Naive thymus-derived CD8-positive, alpha-beta T cell (primary cell): ENCODE measurements at places on chromosomes 6 and 20. TPM values are rescaled to one million over a fixed set of nuclear protein-coding genes. Genes with fewer than 3 reads are reported as not detected.

Gene GDAP1L1
- total RNA-seq, result not detected

DNA sequence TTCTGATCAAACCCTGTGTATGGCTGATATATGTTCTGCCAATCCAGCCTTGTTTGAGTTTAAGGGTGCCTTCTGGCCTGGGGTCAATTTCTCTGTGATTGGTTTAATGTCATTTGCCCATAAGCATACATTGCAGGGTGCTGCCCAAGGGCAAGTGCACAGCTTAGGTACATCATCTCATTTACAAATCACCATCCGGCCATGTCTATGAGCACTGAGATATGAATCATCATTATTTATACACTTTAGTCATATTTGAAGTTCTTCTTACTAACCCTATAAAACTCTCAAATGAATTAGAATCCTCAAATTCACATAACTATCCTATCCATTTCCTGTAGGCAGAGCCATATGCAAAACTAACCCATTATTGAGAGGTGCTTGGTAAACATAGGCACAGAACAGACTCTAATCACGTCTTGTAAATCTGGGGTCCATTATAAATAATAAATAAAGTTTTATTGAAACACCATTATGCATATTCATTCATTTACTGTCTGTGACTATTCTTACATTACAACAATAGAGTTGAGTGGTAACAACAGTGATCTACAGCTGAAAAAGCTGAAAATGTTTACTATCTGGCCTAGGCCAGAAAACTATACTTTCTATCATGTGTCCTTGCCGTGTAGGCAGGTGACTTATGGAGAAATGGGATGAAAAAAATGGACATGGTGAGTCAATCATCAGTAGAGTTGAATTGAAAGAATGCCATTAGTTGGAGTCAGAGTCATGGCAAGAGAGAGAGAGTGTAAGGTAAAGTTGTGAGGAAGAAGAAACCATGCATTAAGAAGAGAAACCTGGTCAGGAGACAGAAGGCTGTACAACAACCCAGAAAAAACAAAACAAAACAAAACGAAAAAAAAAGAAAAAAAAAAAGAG, 25.0 kb downstream of the KCNQ5 start:
- no peaks in the 10 kb centered on the region for H3K27me3 ChIP-seq
- H3K36me3 ChIP-seq, result peaks cover 10% of the 10 kb centered on the region
- no peak overlapping the region for H3K4me3 ChIP-seq
- H3K4me1 ChIP-seq, result peaks cover 26% of the 10 kb centered on the region
- DNase-seq, result no peak

- no peaks in the 10 kb centered on the region for H3K27me3 ChIP-seq
- H3K4me1 ChIP-seq, result no peaks in the 10 kb centered on the region
- peaks cover 16% of the 10 kb centered on the region for H3K36me3 ChIP-seq
- DNase-seq, result no peak
- no peak overlapping the region for H3K27ac ChIP-seq
- no peak overlapping the region for H3K4me3 ChIP-seq
Observed at GRCh38 chr20:53972179-53972578, 98.2 kb downstream of the BCAS1 start.

DNA sequence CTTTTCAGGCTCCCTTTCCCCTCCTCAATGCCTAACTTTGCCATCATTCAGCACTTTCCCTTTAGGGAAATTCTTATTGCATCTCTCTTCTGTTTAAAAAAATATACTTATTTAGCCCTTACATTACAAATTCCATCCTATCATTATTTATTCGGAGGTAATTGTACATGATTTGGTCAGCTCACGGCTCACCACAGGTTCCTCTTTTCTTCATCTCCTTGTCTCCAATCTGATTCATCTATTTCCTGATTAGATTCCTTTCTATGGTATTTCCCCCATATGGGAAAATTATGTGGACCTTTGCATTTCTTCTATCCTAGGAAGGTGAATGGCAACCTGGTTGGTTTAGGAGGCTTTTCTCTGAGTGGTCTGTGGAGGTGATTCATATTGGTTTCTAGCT, 12.9 kb upstream of the EMILIN3 start:
- peaks cover 24% of the 10 kb centered on the region for H3K27me3 ChIP-seq
- no peaks in the 10 kb centered on the region for H3K36me3 ChIP-seq
- peaks cover 9% of the 10 kb centered on the region for H3K4me1 ChIP-seq
- DNase-seq, result no peak
- no peak overlapping the region for H3K27ac ChIP-seq
- H3K4me3 ChIP-seq, result no peak overlapping the region

- peaks cover 40% of the 10 kb centered on the region for H3K36me3 ChIP-seq
- DNase-seq, result no peak
- H3K4me1 ChIP-seq, result peaks cover 16% of the 10 kb centered on the region
- H3K27ac ChIP-seq, result no peak overlapping the region
Observed at GRCh38 chr20:34949120-34949519, 6.5 kb downstream of the GSS start.

DNA sequence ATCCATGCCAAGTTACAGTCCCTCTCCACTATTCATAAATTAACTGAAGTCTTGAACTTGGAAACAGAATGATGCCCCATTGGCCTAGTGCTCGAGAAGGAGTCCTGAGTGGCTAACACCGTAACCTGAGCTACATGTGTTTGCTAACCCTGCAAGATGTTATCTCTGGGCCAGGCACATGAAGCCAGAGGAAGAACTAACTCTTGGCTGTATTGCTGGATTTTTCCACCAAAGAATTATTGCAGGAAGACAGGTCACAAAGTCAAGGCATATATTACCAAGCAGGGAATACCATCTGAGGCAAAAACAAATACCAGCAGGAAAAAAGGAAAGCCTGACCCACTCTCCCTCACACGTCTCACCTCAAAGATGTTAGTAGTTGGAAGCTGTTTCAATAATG, 148.9 kb upstream of the PHACTR1 start:
- H3K4me3 ChIP-seq, result no peak overlapping the region
- H3K4me1 ChIP-seq, result no peaks in the 10 kb centered on the region
- H3K36me3 ChIP-seq, result no peaks in the 10 kb centered on the region

DNA sequence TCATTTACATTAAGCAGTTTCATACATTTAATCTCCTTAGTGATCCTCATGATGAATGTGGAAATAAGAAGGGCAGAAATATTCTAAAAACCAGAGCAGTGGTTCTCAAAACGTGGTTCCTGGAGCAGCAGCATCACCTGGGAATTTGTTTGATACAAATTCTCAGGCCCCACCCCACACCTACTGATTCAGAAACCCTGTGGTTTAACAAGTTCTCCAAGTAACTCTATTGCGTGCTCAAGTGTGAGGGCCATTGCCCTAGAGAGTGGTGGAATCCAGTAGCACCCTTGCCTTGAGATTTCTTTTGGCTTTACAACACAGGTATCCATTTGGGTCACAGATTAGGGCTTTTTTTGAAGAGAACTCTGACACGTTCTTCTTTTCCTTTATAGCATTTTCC, 354.6 kb upstream of the FLRT3 start:
- no peak for DNase-seq
- no peak overlapping the region for H3K27ac ChIP-seq
- H3K4me3 ChIP-seq, result no peak overlapping the region
- no peaks in the 10 kb centered on the region for H3K36me3 ChIP-seq

DNA sequence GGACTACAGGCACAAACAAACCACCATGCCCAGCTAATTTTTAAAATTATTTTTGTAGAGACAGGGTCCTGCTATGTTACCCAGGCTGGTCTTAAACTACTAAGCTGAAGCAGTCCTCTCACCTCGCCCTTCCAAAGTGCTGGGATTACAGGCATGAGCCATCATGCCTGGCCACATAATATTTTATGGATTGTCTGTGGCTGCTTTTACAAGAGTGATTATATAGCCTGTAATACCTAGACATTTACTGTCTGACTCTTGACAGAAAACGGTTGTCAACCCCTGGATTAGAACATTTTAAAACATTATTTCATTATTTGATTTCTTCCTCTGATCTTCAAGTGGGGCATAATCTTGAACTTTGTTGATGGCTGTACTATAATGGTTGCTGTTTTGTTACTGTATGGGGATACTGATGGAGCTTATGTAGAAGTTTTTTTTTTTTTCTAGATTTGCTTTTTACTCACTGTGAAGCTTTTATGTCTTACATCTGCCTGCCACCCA, 14.3 kb downstream of the PARD6B start:
- no peak overlapping the region for H3K27ac ChIP-seq
- H3K4me3 ChIP-seq, result no peak overlapping the region
- H3K36me3 ChIP-seq, result no peaks in the 10 kb centered on the region
- H3K4me1 ChIP-seq, result peaks cover 13% of the 10 kb centered on the region
- H3K27me3 ChIP-seq, result no peaks in the 10 kb centered on the region

- H3K27ac ChIP-seq, result no peak overlapping the region
- peaks cover 5% of the 10 kb centered on the region for H3K27me3 ChIP-seq
- no peak for DNase-seq
- H3K4me1 ChIP-seq, result no peaks in the 10 kb centered on the region
Observed at GRCh38 chr6:113560376-113560775, 296.8 kb upstream of the MARCKS start.

GRCh38 chr6:15905488-15906419, 223.1 kb upstream of the MYLIP start:
- no peak overlapping the region for H3K27ac ChIP-seq
- H3K4me1 ChIP-seq, result peaks cover 33% of the 10 kb centered on the region
- no peaks in the 10 kb centered on the region for H3K27me3 ChIP-seq
- H3K36me3 ChIP-seq, result no peaks in the 10 kb centered on the region
- no peak for DNase-seq

GRCh38 chr6:158597565-158597964, 37.7 kb downstream of the TMEM181 start:
- H3K27me3 ChIP-seq, result no peaks in the 10 kb centered on the region
- H3K36me3 ChIP-seq, result peaks cover 9% of the 10 kb centered on the region
- no peak for DNase-seq
- no peak overlapping the region for H3K27ac ChIP-seq

Gene OPRL1
- total RNA-seq, result 1.1 TPM

GRCh38 chr20:36606158-36607066, 833 bp downstream of the RAB5IF start:
- peaks cover 15% of the 10 kb centered on the region for H3K4me1 ChIP-seq
- DNase-seq, result no peak
- H3K27ac ChIP-seq, result peak overlapping the region; percentile 95
- no peaks in the 10 kb centered on the region for H3K36me3 ChIP-seq
- no peaks in the 10 kb centered on the region for H3K27me3 ChIP-seq

Gene SEC63
- 76.6 TPM for total RNA-seq

Gene TAGAP
- 54.5 TPM for total RNA-seq

DNA sequence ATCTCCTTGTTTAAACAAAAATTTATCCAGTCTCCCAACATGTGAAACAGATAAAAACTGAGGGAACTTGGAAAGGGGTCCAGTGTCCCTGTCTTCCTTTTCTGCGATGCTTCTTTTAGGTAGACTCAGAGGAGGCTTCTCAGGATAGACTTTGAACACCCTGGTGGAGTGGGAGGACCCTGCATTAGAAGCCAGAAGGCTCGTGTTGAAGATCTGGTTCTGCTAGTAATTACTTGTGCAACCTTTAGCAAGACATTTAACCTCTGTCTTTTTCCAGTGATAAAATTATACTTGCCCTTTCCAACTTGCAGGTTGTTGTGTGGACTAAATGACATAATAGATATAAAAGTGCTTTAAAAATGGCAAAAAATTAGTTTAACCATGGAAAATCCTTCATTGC, 67.1 kb upstream of the PREP start:
- peak overlapping the region; percentile 44 for H3K27ac ChIP-seq
- no peaks in the 10 kb centered on the region for H3K4me1 ChIP-seq
- no peak overlapping the region for H3K4me3 ChIP-seq

DNA sequence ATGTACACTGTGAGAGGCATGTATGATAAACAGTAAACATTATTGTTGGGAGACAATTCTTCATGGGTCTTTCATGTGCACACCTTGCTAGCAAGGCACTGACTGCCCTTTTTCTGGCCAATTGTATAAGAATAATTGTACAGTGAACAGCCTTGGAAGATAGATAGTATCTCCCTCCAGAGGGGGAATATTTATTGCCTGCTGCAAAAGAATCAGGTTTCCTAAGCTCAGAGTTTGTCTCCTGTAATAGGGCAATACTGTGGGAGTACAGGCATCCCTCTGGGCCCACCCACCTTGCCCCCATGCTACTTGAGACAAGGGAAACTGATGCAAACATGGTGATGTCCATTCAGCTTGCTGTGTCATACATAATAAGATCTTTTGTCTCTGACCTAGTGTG, 442.2 kb downstream of the HDGFL1 start:
- no peaks in the 10 kb centered on the region for H3K36me3 ChIP-seq
- DNase-seq, result no peak
- H3K4me1 ChIP-seq, result no peaks in the 10 kb centered on the region
- H3K4me3 ChIP-seq, result no peak overlapping the region

DNA sequence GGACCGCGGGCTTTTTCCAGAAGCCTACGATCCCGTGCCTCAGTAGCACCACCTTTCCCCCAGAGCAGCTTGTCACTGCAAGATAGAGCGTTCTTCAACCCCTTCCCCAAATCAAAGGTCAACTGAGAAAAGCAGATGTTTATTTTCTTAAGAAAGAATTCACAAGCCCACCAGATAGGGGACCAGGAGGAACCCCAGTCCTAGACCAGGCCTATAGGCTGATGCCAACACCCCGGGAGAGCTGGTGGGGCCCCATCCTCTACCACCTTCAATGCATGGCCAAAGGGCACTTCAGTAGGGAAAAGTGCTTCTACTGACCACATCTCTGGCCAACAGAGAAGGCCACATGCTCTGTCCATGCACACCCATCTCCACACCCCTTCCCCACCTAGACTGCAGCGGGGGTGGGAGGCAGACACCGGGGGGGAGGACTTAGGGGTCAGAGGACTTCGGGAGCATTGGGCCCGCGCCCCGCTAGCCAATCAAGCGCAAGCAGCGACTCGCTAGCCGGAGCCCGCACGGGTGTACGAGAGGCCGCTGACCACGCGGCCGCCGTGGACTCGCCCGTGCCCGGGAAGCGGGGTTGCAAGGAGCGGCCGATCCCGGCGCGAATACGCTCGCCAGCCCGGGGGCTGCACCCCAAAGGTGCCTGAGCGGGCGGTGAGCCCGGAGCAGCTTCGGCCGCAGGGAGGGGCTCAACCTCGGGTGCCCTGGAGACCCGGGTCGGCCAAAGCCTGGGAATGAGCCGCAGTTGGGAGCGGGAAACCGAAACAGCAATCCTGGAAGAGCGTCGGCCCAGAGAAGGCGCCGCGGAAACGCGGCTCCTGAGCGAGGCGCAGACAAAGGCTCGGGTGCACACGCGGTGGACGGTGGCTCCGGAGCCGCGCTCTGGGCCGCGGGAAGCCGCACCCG, 2.8 kb downstream of the PDE10A start:
- H3K27ac ChIP-seq, result no peak overlapping the region
- H3K27me3 ChIP-seq, result peaks cover 27% of the 10 kb centered on the region
- H3K4me1 ChIP-seq, result peaks cover 12% of the 10 kb centered on the region
- peaks cover 4% of the 10 kb centered on the region for H3K36me3 ChIP-seq

DNA sequence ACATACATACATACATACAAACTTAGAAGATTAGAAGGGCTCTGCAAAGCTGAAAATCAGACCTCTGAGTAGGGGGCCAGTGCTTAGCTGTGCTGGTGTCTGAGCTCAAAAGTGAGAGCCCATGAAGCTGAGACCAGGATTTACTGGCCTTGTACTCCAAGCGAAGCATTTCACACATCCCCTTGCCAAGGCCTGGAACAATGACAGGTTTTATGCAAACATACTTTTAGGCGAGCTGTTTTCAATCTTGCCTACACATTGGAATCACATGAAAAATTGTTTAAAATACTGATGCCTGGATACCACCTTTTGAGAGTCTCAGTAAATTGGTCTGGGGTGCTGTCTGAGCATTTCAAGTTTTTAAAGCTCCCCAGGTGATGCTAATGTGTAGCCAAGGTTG, 80.9 kb upstream of the SRSF6 start:
- no peak overlapping the region for H3K4me3 ChIP-seq
- peaks cover 20% of the 10 kb centered on the region for H3K27me3 ChIP-seq
- no peaks in the 10 kb centered on the region for H3K36me3 ChIP-seq
- no peak overlapping the region for H3K27ac ChIP-seq
